ENCODE measurements at places on chromosomes 2 and 18. TPM values are rescaled to one million over a fixed set of nuclear protein-coding genes. Genes with fewer than 3 reads are reported as not detected.

DNA sequence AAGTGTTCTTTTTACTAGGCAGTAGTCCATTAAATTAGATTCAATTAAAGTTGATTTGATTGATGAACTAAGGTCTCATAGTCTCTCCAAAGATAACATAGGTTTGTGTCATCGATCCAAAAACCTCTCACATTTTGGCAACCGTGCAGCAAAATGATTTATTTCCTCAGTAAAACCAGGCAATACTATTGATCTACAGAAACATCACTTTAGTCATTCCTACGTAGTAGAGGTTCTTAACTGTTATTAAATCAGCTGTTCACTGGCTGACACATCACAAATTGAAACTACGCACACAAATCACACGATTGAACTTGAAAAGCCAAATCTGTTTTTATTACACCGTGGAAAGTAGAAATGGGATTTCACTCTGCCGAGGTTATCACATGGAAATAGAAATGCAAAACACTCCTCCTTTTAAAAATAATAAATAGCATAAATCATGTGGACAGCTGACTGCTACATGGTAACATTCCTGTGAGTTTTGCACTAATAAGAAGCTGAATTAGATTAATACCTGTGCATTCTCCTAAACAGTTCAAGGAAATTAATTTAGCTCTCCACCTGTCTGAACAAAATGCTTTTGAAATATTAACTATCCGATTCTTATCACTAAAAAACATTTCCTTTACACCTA is 262.5 kb downstream of the CDH20 start:
- no peak overlapping the region for H3K4me3 ChIP-seq
- DNase-seq, result no peak

- H3K27ac ChIP-seq, result no peak overlapping the region
- DNase-seq, result no peak
- peaks cover 2% of the 10 kb centered on the region for H3K4me1 ChIP-seq
- no peak overlapping the region for H3K4me3 ChIP-seq
- H3K27me3 ChIP-seq, result no peaks in the 10 kb centered on the region
- peaks cover 44% of the 10 kb centered on the region for H3K36me3 ChIP-seq
Observed at GRCh38 chr2:152740743-152741328, 22.4 kb downstream of the ARL6IP6 start.

The RSAD2 gene
- total RNA-seq, result 0.67 TPM

GRCh38 chr2:30421026-30421603 is 25.9 kb upstream of the LCLAT1 start:
- H3K4me3 ChIP-seq, result peak overlapping the region; percentile 39
- DNase-seq, result no peak
- no peaks in the 10 kb centered on the region for H3K36me3 ChIP-seq
- H3K27ac ChIP-seq, result peak overlapping the region; percentile 82

GRCh38 chr18:62396967-62397366 is 71.9 kb downstream of the TNFRSF11A start:
- H3K4me3 ChIP-seq, result no peak overlapping the region
- DNase-seq, result no peak
- no peaks in the 10 kb centered on the region for H3K36me3 ChIP-seq
- H3K27ac ChIP-seq, result no peak overlapping the region
- H3K27me3 ChIP-seq, result peaks cover 2% of the 10 kb centered on the region

The CNGA3 gene
- not detected for total RNA-seq

- H3K27me3 ChIP-seq, result peaks cover 2% of the 10 kb centered on the region
- DNase-seq, result no peak
- H3K4me1 ChIP-seq, result no peaks in the 10 kb centered on the region
- no peaks in the 10 kb centered on the region for H3K36me3 ChIP-seq
- H3K27ac ChIP-seq, result no peak overlapping the region
Observed at GRCh38 chr2:179849719-179850118, 11.7 kb downstream of the ZNF385B start.

- DNase-seq, result no peak
- H3K27ac ChIP-seq, result no peak overlapping the region
- H3K27me3 ChIP-seq, result no peaks in the 10 kb centered on the region
- H3K36me3 ChIP-seq, result no peaks in the 10 kb centered on the region
Observed at GRCh38 chr2:11870584-11870983, 124.2 kb downstream of the LPIN1 start.

- no peak overlapping the region for H3K27ac ChIP-seq
- peaks cover 3% of the 10 kb centered on the region for H3K27me3 ChIP-seq
- DNase-seq, result no peak
- no peak overlapping the region for H3K4me3 ChIP-seq
- no peaks in the 10 kb centered on the region for H3K4me1 ChIP-seq
Observed at GRCh38 chr2:236667526-236667925, 97.9 kb downstream of the ACKR3 start.

DNA sequence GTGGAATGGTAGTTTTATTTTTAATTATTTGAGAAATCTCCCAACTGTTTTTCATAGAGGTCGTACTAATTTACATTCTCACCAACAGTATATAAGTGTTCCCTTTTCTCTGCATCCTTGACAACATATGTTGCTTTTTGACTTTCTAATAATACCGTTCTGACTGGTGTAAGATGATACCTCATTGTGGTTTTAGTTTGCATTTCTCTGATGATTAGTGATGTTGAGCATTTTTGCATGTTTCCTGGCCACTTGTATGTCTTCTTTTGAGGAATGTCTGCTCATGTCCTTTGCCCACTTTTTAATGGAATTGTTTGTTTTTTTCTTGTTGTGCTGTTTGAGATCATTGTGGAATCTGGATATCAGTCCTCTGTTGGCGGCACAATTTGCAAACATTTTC is 242.5 kb downstream of the ZNF521 start:
- H3K27me3 ChIP-seq, result peaks cover 4% of the 10 kb centered on the region
- H3K4me1 ChIP-seq, result no peaks in the 10 kb centered on the region
- no peak overlapping the region for H3K4me3 ChIP-seq
- DNase-seq, result no peak
- H3K36me3 ChIP-seq, result no peaks in the 10 kb centered on the region

The SERPINB13 gene
- total RNA-seq, result not detected

The SH3RF3 gene
- total RNA-seq, result 0.07 TPM

GRCh38 chr2:6353669-6354068 is 512.0 kb downstream of the CMPK2 start:
- peaks cover 34% of the 10 kb centered on the region for H3K4me1 ChIP-seq
- H3K27ac ChIP-seq, result peak overlapping the region; percentile 35
- no peaks in the 10 kb centered on the region for H3K27me3 ChIP-seq
- no peak overlapping the region for H3K4me3 ChIP-seq
- DNase-seq, result no peak

- no peak overlapping the region for H3K4me3 ChIP-seq
- H3K4me1 ChIP-seq, result no peaks in the 10 kb centered on the region
Observed at GRCh38 chr2:211455216-211455841, 898.9 kb downstream of the CPS1 start.

DNA sequence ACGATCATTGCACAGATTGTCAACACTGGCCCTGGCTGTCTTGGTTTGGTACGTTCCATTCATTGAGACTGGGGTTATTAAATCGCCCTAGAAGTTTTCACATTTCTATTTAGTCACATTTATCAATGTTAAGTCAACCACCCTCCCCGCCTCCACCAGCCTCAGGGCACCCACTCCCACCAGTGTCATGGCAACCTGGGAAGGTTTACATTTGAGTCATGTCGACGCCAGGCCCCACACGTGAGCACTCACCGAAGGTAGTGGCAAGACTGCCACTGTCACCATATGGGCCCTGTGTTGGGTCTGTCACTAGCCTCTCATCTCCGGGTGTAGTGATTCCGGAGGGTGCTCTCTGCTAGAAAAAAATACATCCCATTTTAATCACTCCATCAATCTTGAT is 194.2 kb downstream of the TWIST2 start:
- H3K27me3 ChIP-seq, result no peaks in the 10 kb centered on the region
- no peak for DNase-seq
- no peak overlapping the region for H3K4me3 ChIP-seq
- H3K36me3 ChIP-seq, result no peaks in the 10 kb centered on the region

DNA sequence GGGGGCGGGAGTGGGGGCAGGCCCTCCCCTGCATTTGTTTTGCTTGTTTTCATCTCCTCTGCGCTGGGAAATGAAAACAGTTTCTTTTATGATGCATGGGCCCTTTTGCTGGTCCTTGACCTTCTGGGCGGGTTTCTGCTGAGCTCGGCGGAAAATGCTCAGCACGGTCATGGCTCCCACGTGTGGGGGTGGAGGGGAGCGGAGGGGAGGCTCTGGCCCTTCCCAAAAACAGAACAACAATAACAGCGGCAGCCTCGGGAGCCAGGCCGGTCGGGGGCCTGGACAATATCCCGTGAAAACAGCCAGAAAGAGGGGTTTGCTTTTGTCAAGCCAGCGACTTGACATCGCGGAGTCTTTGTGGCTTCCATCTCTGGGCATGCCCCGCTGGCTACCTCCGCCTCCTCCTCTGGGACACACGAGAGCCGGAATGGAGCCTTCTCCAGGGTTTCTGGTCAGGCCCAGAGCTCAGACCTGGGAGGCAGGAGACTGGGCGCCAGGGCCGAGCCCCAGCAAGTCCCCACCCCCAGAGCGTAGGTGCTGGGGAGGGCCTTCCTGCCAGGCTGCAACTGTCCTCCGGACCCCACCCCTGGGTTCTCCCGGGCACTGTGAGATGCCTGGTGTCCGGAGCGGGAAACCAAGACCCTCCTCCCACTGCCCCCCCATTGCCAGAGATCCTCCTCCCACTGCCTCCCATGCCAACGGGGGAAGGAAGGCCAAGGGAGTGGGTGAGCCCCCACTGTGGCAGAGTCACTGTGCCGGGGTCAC is 35.9 kb upstream of the SNED1 start:
- no peak overlapping the region for H3K27ac ChIP-seq
- no peak overlapping the region for H3K4me3 ChIP-seq
- no peaks in the 10 kb centered on the region for H3K4me1 ChIP-seq

The INHBB gene
- total RNA-seq, result not detected

The GNAL gene
- 0.22 TPM for total RNA-seq

DNA sequence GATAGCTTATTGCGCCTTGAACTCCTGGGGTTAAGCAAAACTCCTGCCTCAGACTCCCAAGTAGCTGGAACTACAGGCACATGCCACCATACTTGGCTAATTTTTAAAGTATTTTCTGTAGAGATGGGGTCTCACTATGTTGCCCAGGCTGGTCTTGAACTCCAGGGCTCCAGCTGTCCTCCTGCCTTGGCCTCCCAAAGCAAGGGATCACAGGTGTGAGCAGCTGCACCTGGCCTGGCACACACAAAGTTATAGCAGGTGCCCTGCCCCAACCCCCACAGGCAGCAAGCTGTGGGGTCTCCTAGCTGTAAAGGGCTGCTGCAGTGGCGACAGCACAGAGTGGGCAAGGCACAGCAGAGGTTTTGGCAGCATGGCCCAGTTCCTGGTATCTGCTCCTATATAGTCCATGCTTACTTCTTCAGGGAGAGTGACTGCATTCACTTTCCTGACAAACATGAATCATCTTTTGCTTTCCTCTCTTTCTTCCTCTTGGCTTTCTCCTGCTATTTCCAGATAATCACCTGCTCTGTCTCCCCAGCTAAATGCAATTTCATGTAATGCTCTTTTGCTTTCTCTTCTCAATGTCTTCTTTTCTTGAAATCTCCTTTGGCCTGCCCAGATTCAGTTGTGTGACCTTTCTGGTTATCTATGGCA is 27.3 kb upstream of the METAP1D start:
- no peaks in the 10 kb centered on the region for H3K27me3 ChIP-seq
- H3K4me3 ChIP-seq, result no peak overlapping the region

The RAMP1 gene
- 4.4 TPM for total RNA-seq

- peaks cover 7% of the 10 kb centered on the region for H3K4me1 ChIP-seq
- H3K4me3 ChIP-seq, result no peak overlapping the region
Observed at GRCh38 chr2:134570676-134571075, 148.1 kb downstream of the TMEM163 start.

The UNC80 gene
- total RNA-seq, result not detected

GRCh38 chr2:67516899-67517530 is 119.9 kb downstream of the ETAA1 start:
- H3K27me3 ChIP-seq, result no peaks in the 10 kb centered on the region
- no peak overlapping the region for H3K27ac ChIP-seq
- no peak for DNase-seq
- H3K4me1 ChIP-seq, result no peaks in the 10 kb centered on the region
- no peak overlapping the region for H3K4me3 ChIP-seq
- H3K36me3 ChIP-seq, result no peaks in the 10 kb centered on the region

- H3K4me1 ChIP-seq, result no peaks in the 10 kb centered on the region
- DNase-seq, result no peak
- H3K36me3 ChIP-seq, result no peaks in the 10 kb centered on the region
- H3K4me3 ChIP-seq, result no peak overlapping the region
- H3K27ac ChIP-seq, result no peak overlapping the region
- no peaks in the 10 kb centered on the region for H3K27me3 ChIP-seq
Observed at GRCh38 chr2:4628998-4629501, 925.7 kb downstream of the DCDC2C start.

- H3K27me3 ChIP-seq, result no peaks in the 10 kb centered on the region
- peaks cover 13% of the 10 kb centered on the region for H3K4me1 ChIP-seq
- H3K4me3 ChIP-seq, result no peak overlapping the region
- H3K27ac ChIP-seq, result no peak overlapping the region
Observed at GRCh38 chr2:60094450-60094929, 459.0 kb downstream of the BCL11A start.

The ZSWIM2 gene
- total RNA-seq, result not detected

The TSHZ1 gene
- total RNA-seq, result 8.6 TPM

DNA sequence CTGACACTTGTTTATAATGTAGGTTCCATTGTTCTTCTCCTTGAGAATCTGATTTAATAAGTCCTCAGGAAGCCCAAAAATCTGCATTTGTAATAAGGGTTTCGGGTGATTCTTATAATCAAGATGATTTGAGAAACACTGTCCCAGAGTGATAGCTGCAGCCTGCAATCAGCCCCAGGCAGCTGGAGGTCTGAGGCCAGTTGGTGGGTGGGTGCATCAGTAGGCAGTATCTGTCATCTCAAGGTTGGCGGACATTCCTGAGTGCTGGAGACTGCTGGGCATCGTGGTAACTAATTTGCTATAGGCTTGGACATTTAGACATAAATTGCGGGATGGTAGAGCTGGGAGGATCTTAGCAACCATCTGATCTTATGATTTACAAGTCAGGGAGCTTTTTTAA is 2.7 kb upstream of the IL18RAP start:
- no peaks in the 10 kb centered on the region for H3K36me3 ChIP-seq
- H3K27ac ChIP-seq, result no peak overlapping the region
- no peaks in the 10 kb centered on the region for H3K27me3 ChIP-seq
- DNase-seq, result no peak
- peaks cover 39% of the 10 kb centered on the region for H3K4me1 ChIP-seq
- H3K4me3 ChIP-seq, result no peak overlapping the region

Measured in activated B cell treated with CpG ODN at 0.5 μM for 24 hours (primary cell).